T follicular helper cell (primary cell): ENCODE measurements at places on chromosomes 13 and 19.

DNA sequence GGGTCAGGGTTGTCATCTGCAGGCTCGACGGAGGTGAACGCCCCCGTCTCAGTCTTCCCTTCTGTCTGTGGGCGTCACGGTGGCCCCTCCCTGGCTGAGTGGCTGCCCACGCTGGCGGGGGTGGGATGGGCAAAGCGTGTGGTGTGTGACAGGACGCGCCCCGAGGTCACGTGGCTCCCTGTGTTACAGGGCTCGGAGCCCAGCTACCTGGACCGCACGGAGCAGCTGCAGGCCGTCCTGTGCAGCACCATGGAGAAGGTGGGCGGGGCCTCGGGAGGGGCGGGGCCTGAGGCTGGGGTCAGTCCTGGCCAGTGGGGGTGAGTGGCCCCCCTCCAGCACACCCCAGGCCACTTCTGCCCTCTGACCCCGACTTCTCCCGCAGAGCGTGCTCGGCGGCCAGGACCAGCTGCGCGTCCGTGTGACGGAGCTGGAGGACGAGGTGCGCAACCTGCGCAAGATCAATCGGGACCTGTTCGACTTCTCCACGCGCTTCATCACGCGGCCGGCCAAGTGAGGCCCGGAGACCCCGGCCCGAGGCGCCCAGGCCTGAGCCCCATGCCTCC, 6.3 kb upstream of the GRIN3B start:
- DNase-seq = no peak

DNA sequence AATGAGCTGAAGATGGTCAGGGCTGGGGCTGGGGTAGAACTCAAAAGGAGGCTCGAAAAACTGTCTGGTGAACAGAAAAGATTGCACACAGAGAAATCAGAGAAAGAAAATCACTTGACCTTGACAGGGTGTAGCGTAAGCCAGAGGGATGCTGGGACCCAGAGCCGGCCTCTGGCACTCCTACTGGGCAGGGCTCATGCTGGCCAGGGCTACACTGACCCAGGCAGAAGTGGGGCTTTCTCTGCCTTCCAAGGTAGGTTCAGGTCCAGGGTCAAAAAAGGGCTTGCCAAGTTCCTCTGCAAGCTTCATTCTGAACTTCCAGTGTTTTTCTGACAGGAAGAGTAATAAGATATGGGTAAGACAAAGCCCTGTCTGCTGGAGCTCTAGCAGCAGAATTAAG, 56.2 kb downstream of the LATS2 start:
- no peak for DNase-seq

DNA sequence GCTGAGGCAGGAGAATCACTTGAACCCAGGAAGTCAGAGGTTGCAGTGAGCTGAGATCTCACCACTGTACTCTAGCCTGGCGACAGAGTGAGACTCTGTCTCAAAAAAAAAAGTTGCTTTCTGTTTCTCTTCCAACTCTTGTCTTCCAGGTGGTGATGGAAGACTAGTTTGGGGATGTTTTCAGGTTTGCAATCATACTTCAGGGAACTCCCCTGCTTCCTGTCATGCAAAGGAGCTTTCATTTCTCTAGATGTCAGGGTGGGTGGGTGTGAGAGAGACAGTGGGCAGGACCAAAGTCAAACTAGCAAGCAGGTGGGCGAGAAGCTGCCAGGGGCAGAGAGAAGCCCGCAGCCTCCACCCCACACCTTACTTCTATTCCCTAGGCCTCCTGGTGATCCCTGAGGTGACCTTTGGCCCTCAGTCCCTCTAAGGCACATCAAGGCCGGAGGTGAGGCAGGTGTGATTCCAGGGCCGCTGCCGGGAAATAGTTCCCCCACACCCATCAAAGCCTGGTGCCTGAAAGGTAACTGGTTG, 25.7 kb downstream of the CCNE1 start:
- DNase-seq = no peak

GRCh38 chr13:72651144-72651543, 76.3 kb downstream of the MZT1 start:
- no peak for DNase-seq

DNA sequence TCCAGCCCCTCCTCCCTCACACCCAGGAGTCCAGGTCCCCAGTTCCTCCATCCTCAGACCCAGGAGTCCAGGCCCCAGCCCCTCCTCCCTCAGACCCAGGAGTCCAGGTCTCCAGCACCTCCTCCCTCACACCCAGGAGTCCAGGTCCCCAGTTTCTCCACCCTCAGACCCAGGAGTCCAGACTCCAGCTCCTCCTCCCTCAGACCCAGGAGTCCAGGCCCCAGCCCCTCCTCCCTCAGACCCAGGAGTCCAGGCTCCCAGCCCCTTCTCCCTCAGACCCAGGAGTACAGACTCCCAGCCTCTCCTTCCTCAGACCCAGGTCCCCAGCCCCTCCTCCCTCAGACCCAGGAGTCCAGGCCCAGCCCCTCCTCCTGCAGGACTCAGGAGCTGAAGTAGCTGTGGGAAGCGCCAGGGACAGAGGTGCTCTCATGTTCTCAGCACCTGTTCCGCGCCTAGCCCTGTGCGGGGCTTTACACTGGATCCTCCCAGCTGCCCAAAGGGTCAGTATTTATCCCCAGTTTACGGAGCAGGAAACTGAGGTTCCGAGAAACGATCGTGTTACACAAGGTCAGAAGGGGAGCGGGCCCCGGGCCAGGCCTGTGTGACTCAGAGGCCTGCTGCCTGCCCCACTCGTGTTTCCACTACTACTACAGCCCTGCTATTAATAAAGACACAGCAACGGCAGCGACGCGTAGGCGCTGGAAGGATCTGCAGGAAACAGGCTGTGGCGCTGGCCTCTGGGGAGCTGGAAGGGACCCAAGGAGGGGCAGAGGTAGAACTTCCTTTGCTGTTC, 1.7 kb upstream of the SBK3 start:
- DNase-seq = no peak

DNA sequence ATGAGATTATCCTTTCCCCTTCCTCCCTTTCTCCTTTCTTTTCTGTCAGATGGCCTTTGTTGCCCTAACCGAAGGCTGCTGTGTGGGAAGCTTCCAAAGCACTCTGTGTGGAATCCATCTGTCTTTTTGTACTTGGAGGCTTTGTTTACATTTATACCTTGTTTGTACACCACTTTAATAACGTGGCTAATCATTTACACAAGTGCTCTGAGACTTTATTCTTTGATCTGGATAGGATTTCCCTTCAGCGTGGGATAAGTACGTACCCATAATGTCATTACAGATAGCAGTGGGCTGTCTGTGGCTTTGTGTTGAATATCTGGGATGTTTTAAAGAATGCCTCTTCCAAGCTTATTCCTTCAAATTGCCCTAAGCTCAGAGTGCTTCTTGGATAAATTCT, 684.7 kb upstream of the SLITRK5 start:
- no peak for DNase-seq

DNA sequence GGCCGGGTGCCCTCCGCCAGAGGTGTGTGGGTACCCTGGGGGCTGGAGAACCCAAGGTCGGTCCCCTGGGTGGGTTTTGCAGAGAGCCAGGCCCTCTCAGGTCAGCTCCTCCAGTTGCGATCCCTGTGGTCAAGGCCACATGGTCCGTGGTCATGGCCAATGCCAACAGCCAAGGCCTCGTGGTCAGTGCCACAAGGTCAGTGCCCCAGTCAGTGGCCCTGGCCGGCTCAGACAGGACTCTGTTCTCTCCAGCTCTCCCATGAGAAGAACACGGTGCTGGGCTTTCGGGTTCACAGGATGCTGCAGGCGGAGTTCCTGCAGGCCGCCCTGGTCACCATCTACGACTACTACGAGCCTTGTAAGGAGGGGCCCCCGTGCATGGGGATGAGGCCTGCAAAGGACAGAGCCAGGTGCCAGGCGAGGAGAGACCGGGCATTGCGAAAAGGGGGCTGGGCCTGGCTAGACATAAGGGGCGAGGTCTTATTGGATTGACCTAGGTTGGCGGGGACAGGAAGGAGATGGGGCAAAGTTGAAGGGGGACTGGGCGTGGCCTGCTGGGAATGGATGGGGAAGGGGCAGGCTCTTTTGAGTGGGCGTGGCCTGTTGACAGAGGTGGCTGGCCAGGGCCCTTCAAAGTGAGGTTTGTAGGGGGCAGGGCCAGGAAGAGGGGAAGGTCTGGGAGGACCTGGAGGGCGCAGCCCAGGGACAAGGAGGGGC, 15.2 kb upstream of the SHFL start:
- no peak for DNase-seq

DNA sequence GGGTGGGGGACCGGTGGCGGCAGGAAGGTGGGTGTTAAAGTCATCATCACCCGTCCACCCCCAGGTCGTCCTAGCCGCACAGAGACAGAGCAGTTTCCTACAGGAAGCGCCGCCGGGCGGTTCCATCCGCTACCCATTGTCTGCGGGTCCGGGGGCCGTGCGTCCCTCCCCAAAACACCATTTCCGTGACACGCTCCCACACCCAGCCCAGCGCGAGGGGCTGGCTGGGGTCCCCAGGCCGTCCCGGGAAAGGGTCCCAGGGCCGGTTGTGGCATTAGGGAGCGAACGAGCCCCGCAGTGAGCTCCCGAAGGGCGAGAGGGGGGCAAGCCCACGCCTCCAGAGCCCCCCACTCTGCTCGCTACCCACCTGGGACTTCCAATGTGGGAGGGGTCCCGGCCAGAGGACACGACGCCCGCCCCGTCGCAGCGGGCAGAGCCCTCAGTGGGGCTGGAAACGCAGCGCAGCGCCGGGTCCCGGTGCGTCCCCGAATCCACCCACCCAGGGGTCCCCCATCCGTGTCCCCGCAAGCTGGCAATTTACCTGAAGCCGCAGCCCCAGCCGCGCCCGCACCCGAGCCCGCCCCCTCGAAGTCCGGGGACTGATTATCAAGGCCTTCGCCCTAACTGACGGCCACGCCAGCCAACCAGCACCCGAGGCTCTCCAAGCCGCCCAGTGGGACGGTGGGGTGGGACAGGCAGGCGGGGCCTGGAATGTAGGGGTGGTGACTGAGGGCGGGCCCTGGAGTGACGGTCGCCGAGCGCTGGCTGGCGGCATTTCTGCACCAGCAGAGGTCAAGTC, at the start of gene KANK3:
Gene KANK3 (minus strand): TSS at position 579 of the 799 bp plus-strand sequence. CDS start 5,434 bp downstream, outside the sequence.
- peak; percentile 85 for DNase-seq

- no peak for DNase-seq
These were observed 148.6 kb downstream of the SLITRK6 start for GRCh38 chr13:85650613-85651012.

GRCh38 chr13:85631801-85632200, 167.4 kb downstream of the SLITRK6 start:
- DNase-seq = no peak

DNA sequence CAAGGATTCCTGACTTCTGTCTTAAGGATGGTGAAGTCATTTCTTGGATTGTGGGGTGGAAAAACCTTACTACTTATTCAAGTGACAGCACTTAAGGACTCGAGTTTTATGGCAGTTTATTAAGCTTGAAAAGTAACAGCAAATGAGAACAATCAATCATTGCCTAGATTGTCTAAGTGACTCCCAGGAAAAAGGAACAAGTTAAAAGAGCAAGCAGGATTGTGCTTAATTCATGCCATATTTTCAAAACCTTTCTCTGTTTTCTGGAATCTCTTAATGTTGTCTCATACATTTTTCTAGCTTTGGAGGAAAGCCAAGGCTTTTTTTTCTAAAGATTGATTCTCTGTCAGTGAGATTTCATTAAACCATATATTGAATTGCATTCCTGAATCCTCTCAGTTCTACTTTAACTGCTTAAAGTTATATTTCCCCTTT, 236.2 kb upstream of the HTR2A start:
- DNase-seq = no peak

- no peak for DNase-seq
These were observed 57.9 kb downstream of the SMARCA4 start for GRCh38 chr19:11018763-11019162.

GRCh38 chr13:43185226-43185625, 161.8 kb downstream of the DNAJC15 start:
- DNase-seq = no peak

GRCh38 chr13:33798023-33798422, 19.9 kb upstream of the RFC3 start:
- DNase-seq = no peak

GRCh38 chr13:26914148-26914547, 153.6 kb upstream of the GPR12 start:
- DNase-seq = no peak

DNA sequence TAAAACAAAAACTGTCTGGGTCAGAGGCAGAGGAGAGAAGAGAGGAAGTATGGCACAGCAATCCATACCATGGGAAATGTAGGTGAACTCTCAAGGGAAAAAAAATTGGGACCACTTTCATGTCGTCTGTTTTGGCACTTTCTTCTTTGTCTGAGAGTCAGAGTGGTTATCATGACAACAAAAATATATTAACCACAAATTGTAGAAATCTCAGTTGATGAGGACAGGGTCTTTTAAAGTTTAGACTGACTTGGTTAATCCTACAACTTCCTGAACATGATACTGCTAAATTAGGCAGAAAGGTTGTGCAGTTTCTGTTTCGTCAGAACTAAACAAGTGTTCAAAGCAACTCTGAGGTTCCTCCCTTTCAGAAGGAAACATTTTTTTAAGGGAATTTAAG, 15.2 kb downstream of the KLF5 start:
- no peak for DNase-seq

GRCh38 chr13:34637138-34637537, 304.9 kb upstream of the NBEA start:
- no peak for DNase-seq

GRCh38 chr19:17772172-17772571, 20.9 kb downstream of the FCHO1 start:
- DNase-seq = no peak

- DNase-seq = no peak
These were observed 10.3 kb downstream of the MBD3L2B start for GRCh38 chr19:7010722-7011593.

DNA sequence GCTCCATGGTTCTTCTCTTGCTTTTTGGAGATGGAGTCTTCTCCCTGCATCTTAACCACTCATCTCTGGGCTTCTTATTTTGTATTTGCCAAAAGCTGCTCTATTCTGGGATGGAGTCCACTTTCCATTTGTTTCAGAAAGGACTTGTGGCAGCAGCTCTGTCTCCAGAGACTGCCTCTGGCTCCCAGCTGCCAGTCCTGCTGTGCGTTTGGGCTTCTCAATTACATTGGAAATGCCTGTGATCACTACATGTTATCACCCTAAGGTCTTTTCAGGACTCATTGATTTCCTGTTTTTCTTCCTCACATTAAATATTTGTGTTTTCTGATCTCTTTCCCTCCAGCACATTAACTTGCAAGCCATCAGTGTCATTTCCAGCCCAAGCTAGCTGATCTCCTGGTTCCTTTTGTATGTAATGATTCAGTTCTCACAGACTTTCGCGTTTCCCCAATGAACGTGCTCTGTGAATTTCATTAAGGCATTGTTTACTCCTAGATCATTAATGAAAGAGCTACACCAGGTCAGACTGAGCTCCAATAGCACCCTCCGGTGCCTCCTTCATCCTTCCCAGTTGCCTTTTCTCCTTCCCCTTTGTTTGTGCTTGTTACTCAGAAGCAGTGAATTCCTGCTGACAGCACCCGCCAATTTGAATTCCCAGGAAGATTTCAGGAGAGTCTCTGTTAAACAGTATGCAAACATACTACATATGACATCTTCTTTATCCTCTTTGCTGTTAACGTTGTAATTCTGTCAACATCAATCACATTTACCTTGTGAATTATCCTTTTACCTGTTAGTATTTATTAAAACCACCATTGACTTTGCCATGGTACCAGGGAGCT, 3.0 kb downstream of the CBY2 start:
- DNase-seq = no peak
